ENCODE measurements at places on chromosomes 7 and 10.

DNA sequence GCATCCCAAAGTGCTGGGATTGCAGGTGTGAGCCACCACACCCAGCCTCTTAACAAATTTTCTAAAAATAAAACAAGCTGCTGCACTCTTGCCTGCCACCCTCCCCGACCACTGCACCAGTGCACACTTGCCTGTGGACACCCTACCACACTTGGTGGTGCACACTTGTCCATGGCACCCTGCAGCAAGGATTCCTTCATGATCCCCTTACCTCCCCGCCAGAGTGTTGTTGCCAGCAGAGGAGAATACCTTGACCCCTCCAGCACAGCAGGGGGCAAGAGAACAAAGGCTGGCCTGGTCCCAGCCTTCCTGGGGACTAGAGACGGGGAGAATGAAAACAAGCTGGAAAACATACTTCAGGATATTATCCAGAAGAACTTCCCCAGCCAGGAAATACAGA lies 65.9 kb upstream of the KCND2 start:
- no peak for DNase-seq

GRCh38 chr7:17434841-17435692 lies 136.6 kb downstream of the AHR start:
- no peak for DNase-seq

DNA sequence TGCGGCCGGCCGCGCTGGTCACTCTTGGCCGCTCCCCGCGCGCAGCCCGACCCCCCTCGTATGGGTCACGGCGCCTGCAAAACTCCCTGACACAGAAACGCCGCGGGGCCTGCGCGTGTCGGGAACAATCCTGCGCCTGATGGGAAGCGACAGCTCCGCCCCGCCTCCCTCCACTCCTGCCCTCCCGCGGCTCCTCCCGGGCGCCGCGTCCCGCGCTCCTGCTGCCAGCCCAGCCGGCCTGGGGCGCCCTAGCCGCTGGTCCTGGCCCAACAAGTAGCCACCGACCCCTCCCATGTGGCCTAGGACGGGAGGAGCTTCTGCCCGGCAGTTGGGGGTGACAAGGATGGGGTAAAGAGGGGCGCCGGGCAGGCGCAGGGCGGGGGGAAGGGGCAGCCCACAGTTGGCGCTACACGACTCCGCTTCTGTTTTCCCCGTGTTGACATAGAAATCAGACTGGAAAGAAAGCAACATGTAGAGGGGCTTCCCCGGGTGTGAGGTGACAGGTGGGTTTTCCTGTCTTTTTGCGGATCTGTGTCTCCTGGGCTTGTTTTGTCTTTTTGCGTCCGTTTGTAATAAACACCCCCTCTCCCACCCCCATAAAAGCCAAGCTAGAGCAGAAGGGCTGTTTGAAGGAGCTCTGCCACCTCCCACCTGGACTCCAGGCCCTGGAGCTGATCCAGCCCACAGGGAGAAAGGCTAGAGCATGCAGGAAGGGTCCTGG lies 35.1 kb upstream of the PAX2 start:
- no peak for DNase-seq

DNA sequence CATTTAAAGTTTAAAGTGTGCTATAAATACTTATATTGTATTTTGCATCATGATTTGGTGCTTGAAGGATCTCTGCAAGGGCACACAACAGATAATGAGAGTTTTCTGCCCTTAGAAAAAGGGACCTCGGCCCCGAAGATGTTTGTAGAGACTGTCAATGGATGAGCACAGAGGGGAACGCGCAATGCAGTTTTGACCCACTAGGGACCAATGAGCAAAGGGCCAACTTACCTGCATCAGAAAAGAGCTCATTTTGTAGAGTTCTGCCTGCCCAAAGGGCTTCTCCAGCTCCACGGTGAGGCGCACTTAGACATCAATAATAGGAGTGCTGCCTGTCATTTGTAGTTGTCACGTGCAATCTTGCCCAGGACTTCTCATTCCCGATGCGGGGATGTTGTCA lies 91.1 kb downstream of the BUB3 start:
- DNase-seq, result no peak

DNA sequence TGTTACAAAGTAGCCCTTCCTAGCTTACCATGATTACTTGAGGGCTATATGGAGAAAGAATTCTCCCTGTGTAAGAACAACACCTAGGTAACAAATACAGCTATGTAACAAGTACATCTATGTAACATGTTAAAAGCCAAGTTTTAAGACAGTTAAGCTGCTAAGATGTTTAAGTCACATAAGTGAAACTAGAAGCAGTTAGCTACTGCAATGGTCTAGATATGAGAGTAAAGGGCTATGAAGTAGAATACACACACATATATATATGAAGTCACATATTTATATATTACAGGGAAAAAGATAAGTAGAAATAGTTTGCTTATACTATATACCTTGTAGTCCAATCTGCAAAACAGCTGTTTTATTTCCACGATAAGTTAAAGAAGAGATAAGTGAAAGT lies 14.4 kb downstream of the POT1 start:
- no peak for DNase-seq

- peak; percentile 26 for DNase-seq
These were observed 8.6 kb downstream of the BTBD16 start for GRCh38 chr10:122279725-122280141.

- DNase-seq, result no peak
These were observed 217.9 kb downstream of the ADARB2 start for GRCh38 chr10:1519391-1519790.

DNA sequence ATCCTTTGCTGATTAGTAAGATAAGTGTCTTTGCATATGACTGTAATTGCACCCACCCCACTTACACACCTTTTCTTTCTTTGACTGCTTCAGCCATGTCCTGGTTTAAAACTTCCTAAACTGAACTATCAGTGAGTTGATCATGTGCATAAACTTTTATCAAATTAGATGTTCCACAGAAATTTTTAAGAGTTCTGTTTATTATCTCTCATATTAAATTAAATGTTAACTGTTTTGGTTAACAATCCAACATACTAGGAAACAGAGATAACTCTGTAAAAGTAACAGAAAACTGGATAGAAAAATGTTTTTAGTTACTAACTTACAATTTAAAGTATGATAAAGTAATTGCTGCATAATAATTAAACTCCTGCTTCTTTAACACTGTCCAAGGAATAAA lies 959.6 kb upstream of the LRRN3 start:
- no peak for DNase-seq

- no peak for DNase-seq
These were observed 42.9 kb upstream of the FAM13C start for GRCh38 chr10:59405235-59405634.

DNA sequence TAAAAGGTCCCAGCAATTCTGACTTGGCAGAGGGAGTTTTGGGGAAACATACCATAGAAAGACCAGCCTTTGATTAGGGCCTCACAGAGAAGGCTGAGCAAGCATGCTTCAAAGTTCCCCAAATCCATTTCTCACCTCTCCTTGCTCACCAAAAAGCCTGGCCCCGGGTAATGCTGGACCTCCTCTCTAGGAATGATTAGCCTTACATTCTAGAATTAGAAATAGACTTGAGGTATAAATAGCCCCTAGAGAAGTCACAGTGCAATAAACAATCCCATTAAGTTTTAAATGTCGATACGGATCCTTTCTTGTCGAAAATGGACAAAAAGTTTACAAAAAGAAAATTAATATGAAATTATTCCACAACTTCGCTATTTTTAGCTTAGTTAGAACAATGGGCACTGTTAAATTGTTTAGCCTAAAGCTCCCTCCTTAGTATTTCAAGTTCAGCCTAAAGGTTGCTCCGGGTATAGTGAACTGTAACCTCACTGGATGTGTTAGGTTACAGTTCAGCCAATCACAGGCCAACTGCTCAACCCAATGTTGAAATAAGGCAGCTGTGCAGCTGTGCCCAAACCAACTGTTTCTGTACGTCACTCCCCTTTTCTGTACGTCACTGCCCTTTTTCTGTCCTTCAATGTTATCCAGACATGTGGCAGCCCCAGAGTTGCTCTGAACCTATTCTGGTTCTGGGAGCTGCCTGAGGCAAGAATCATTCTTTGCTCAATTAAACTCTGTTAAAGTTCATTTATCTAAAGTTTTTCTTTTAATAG lies 7.9 kb upstream of the GSDME start:
- DNase-seq, result peak; percentile 14

DNA sequence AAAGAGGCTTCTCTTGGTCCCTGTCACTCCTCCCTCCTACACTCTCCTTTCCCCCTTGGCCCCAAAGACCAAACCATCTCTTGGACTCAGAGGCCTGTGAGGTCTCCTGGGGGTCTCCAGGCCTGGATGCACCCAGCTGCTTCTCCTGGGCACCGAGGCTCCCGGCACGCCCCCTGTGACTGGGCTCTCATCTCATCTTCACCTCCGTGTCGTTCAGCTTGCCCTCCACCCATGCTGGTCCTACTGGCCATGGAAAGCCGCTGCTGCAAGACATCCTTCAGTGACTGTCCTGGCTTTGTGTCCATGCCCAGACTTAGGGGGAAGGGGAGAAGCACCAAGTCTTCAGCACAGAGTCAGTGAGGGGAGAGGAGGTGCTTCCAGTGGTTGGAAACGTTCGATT lies 141.4 kb upstream of the RET start:
- DNase-seq, result no peak

GRCh38 chr7:139543801-139544603 lies 20.5 kb downstream of the CLEC2L start:
- peak; percentile 50 for DNase-seq

DNA sequence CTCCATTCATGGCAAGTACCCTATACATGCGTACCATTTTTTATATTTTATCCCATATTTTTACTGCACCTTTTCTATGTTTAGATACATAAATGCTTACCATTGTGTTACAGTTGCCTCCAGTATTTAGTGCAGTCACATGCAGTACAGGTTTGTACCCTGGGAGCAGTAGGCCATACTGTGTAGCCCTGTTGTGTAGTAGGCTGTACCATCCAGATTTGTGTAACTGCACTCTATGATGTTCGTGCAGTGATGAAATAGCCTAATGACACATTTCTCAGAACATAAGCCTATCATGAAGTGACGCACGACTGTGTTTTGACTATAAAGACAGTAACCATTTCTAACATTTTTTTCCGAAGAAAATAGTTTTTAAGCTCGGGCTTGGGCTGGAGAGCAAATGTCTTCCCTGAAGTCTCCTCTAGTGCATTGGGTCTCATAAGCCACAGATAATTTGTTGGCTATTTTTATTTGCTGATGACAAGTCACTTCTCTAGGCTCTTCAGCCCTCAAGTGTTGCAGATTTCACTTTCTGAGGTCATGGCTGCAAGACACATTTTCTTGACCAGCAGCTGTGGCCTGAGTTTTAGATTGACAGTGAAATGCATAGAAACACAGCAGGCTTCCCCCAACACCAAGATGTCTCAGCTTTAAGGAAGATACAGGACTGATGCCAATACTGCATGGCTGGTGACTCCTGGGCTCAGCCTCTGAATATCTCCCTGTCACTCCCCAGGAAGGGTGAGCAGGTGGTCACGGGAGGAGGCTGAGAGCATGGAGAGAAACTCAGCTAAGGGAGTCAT lies 26.9 kb downstream of the EPDR1 start:
- no peak for DNase-seq

DNA sequence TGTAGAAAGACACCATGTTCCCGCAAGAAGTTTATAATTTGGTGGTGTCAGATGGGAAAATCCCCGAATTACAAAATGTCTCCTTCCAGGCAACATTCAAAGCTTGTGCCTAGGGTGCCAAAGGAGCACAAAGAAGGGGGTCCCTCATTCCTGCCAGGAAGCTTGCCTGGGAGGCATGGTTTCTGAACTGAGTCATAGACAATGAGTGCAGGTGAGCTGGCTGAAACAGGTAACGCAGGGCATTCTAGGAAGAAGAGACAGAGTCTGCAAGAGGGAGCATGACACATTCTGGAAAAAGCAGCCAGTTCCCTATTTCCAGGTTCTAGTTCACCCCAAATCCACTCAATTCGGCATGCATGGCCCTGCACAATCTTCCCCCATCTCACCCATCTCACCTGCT lies 11.9 kb upstream of the CALU start:
- no peak for DNase-seq

DNA sequence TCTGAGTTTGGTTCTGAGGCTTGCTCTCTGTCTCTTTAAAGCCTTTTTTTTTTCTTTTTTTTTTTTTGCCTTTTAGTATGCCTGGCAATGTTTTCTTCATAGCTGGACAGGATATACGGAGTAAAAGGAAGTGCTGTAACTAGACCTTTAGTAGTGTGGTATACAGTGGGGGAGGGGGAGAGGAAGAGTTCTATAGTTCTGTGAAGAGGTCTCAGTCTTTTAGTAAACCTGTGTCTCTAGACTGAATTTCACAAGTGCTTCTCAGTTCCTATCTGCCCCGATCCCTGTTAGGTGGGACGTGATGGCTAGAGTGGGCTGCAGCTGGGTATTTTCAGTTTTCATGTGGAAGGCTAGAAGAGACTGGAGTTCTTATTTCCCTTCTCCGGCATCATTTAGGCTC lies 3.1 kb upstream of the ABCC2 start:
- peak; percentile 80 for DNase-seq

GRCh38 chr7:3243680-3244079 lies 57.4 kb upstream of the SDK1 start:
- DNase-seq, result no peak

- DNase-seq, result no peak
These were observed 19.4 kb upstream of the PDGFA start for GRCh38 chr7:538764-539685.
